ENCODE measurements at places on chromosomes 7 and 10.

DNA sequence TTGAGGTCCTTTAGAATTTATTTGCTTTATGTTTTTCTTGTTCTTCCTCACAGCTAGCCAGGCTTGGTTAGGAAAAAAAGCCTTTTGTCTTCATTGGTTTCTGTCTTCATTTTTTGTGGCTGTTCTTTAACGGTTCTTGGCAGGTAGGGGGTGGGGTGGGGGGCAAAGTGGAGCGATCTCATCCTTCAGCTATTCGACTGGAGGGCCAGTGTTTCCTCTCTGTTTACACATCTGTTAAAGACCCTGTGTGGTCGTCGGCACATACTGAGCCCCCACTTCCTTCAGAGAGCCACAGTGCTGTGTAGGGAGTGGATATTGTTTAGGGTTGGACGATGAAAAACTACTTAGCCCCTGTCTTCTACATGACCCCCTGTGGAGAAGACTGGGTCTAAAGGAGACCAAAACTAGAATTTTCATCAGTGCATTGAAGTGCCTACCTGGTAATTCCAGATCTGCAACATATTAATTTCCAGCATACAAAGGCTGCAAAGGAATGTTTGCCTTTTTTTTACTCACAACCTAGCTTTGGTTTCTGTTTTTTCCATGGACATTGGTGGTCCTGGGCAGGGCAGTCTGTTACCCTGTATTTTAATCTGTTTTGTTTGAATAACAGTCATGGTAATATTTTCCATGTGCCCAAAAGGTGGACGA, 29.0 kb downstream of the PRPF18 start:
- DNase-seq = no peak

GRCh38 chr10:96441322-96441885, 72.3 kb downstream of the TLL2 start:
- no peak for DNase-seq

DNA sequence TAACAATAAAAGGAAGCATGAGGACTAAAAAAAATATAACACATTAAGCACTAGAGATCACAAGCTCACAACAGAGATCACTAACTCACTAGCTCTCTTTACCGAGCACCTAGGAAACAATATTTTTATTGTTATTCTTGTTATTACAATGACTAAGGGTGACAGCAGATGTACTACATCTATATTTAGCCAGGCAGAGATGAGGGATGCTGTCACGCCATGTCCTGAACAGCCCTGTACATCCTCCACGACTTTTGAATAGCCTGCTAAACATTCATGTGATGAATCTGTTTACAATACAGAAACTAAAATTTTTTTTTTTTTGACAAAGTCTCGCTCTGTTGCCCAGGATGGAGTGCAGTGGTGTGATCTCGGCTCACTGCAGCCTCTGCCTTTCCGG, 22.7 kb downstream of the FAM133B start:
- peak; percentile 35 for DNase-seq

DNA sequence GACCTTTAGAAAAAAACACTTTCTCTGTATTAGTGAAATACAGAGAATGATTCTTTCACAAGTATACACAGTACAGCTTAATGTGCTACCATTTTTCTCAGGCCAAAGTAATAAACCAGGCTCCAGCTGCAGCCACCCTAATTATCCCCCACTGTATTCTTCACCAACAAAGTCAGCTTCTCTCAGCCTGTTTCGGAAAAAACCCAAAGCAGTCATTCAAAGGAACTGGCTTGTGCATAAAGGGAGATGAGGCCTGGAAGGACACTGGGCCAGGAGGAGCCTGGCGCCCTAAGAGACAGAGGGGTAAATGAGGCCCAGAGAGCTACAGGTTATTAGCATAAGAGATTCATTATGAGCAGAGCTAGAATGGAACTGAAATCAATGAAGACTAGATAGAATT, 9.2 kb downstream of the USP54 start:
- no peak for DNase-seq

DNA sequence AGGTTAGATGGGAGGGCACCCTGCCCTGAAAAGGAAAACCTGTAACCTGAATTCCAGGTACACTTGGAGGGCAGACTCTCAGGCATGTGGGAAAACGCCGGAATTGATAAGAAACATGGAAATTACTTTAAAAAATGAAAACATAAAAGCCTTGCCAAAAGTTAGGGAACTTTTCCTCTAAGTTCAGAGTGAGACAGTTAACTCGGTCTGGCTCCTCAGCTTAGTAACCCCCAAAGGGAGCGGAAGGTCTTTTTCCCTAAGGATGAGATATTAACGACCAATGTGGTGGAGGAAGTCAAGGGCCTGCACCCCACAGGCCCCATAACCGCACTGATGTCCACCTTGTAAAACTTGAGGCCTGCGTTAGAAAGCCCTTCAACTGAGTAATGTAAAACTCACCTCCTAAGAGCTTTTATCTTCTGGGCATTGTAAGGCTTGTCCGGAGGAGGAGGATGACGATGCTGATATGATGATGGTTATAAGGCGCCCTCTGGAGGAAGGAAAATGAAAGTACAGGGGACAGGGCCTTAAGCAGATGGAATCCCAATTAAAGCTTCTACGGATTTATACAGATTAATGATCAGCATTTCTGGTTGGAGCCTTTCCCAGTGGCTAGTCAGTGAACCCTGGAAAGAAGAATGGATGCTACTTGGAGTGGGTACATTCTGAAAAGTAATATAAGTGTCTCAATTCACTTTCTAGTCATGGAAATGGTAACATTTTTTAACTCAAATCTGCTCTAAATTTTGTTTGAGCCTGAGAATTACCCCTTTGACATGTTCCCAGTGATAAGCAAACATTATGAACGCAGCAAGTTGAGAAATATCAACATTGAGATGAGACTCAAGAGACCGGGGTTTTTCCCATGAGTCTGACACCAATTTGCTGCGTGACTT, 694 bp downstream of the COL1A2 start:
- peak; percentile 80 for DNase-seq

DNA sequence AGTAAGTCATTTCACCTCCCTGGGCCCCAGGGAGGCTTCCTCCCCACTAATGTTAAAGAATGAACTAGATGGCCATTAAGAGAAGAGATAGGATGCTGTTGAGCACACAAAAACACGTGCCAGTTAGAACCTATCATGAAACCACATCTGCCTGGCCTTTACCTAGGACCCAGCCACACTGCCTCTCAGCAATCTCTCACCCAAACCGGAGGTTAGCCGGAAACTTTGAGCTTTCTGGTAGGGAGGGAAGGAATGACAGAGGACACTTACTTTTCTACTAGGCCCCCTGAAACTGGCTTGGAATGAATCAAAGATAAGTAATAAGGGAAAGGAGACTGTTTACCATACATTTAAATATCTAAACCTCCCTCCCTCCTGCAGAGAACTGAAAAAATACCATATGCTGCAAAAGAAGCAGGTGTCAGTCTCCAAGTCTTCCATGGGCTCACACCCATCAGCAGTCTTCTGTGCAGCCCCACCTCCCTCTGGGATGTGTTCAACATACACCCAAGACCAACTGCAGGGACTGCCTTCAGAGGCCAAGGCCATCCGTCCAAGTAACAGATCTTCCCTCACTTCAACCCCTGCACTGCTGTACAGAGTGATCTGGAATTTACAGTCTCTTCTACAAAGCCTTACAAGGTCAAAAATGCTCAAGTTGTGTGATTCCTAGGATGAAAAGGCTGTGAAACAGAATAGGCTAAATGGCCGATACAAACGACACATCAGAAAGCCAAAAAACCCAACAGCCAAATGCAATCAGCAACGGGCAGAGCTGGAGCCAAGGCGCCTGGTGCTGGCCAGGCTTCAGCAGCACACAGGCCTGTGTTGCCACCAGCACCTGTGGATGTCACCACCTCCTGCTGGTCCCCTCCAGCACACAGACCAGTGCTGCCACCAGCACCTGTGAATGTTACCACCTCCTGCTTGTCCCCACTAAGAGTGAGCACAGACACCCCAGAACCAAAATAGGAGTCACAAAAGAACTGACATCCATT, 42.4 kb downstream of the SORBS1 start:
- DNase-seq = no peak

DNA sequence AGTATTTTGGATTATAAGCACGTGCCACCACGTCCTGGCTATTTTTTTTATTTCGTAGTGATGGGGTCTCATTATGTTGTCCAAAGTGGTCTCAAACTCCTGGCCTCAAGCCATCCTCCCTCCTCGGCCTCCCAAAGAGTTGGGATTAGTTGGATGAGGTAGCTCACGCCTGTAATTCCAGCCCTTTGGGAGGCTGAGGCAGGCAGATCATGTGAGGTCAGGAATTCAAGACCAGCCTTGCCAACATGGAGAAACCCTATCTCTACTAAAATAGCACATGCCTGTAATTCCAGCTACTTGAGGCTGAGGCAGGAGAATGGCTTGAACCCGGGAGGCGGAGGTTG, 21.8 kb upstream of the YWHAG start:
- no peak for DNase-seq
